ENCODE measurements at places on chromosomes 7 and 10.

DNA sequence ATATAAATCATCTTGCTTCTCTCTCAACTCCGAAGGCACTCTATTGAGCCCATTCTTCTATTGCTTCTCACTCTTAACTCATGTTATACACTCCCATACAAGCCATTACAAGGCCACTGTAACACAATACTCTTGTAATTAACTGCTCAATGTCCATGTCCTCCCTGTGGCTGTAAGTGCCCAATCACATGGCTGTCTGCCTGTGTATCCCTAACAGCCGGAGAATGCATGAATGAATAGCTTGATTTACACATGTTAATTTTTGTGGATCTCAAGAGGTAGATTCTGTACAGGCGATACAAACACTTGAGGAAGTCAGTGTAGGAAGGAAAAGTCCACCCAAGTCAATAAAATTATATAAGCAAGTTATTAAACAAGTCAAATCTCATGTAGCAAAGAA, 215.6 kb downstream of the DOCK4 start:
- DNase-seq = no peak

DNA sequence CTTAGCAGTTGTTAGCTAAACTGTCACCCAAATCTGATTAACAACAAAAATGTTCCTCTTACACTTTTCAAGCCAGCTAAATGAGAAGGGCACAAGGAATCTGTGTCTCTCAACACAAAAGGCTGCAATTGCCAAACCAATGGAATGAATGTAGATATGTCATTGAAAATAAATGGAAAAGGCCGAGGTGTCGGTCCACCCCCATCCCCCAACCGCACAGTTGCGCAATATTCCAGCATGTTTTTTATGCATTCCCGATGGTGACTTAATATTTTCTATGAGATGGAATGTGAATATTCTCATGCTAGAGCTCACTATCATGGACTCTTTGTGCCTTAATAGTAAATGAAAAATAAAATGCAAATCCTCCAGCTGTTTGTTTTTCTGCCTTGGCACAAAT, 181.6 kb upstream of the LRGUK start:
- no peak for DNase-seq

DNA sequence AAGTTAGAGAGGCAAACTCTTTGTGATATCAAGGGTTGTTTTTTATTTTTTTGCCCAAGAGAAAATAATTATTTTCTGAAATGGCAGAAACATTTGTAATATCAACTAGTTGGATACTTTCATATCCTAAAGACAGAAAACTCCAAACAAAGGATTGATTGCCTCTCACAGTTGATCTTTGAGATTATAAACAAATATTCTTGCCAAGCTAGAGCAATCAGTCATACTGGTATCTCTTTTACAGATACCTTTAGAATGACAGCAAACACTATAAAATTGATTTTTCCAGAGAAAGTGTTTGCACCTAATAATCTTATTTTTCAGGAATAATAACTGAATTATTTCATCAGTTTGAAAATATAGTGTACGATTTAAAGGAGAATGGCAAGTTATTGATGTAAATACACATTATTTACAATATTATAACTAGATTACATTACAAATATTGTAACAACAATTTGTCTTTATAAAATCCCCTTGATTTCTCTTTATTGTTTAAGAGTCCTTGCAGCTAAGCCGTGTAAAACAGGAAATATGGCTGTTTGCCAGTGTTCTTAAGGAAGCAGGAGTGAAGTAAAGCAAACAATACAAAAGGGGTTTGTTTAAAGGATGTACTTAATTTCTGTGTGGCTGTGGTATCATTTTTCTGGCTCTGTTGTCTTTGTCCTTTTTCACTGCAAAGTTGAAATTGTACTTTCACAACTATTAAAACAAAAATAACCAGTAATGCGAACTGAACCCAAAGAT, 58.4 kb downstream of the MAPK8 start:
- DNase-seq = no peak

GRCh38 chr7:15854841-15855524, 168.5 kb upstream of the MEOX2 start:
- no peak for DNase-seq

DNA sequence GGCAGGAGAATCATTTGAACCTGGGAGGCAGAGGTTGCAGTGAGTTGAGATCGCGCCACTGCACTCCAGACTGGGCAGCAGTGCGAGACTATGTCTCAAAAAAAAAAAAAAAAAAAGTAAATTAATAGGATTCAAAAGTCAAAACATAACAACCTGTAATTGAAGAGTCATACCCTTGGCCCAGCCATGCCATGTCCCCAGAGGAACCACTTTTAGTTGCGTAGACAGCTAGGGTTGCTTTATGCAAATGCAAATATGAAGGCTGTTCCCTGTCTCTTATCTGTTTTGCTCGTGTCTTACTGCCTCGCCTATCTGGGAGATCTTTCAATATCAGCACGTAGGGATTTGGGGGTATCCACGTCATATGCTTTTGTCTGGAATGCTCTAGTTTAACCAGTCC, 73.1 kb downstream of the PRKAG2 start:
- no peak for DNase-seq

GRCh38 chr10:13938950-13939349, 352.2 kb downstream of the PRPF18 start:
- no peak for DNase-seq

DNA sequence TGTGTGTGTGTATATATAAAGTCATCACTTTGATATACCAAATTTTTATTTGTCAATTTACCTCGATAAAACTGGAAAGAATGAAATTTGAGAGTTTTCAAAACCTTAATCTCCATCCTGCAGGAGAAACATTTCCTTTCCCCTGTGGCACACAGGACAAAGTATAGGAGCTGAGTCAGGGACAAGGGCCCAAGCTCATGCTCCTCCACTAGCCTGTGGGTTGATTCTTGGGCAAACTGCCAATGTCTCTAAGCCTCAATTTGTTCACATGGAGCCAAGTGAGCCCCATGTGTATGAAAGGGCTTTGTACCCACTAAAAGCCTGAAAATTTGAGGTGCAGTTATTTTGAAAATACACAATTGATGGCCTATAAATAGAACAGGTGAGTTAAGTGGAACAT, 60.3 kb upstream of the IL6 start:
- no peak for DNase-seq

GRCh38 chr7:148590471-148590870, at the start of gene C7orf33:
Gene C7orf33 (plus strand): TSS chr7:148590766. CDS start chr7:148590926, 160 bp downstream.
- DNase-seq = no peak

GRCh38 chr10:22022257-22023032, 18.9 kb upstream of the DNAJC1 start:
- DNase-seq = no peak
